ENCODE measurements at places on chromosomes 5 and 9. TPM values are rescaled to one million over a fixed set of nuclear protein-coding genes. Genes with fewer than 3 reads are reported as not detected.

- no peak overlapping the region for H3K4me3 ChIP-seq
- peaks cover 24% of the 10 kb centered on the region for H3K4me1 ChIP-seq
- no peak for DNase-seq
- peaks cover 60% of the 10 kb centered on the region for H3K36me3 ChIP-seq
Observed at GRCh38 chr5:169856571-169856970, 123.7 kb downstream of the INSYN2B start.

SMIM15 gene
- total RNA-seq, result 50.9 TPM

- no peak overlapping the region for H3K27ac ChIP-seq
- no peak for DNase-seq
- H3K4me1 ChIP-seq, result peaks cover 3% of the 10 kb centered on the region
Observed at GRCh38 chr5:123455095-123455494, 31.9 kb upstream of the CEP120 start.

DNA sequence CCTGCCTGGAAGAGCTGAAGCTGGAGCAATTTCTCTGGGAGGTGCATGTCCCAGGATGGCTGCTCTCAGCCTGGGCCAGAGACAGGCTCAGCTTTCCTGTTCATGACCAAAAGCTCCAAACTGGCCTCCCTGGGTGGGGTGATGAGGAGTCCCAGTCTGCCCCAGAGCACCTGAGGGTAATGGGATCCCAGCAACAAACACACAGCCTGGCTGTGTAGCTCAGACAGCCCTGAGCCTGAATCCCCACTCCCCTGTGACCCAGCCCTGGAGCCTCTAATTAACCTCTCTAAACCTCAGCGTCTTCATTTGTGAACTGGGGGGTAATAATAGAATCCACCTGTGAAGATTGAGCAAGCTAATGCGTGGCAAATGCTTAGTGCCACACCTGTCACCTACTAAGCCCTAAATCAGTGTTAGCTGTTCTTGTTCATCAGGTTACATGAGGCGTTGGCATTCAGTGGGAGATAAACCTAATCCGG lies 67.5 kb downstream of the HSPA4 start:
- no peak overlapping the region for H3K27ac ChIP-seq
- no peaks in the 10 kb centered on the region for H3K36me3 ChIP-seq
- H3K4me3 ChIP-seq, result no peak overlapping the region
- no peaks in the 10 kb centered on the region for H3K27me3 ChIP-seq
- DNase-seq, result no peak

- no peak overlapping the region for H3K4me3 ChIP-seq
- no peak overlapping the region for H3K27ac ChIP-seq
- H3K36me3 ChIP-seq, result no peaks in the 10 kb centered on the region
Observed at GRCh38 chr5:14187660-14188059, 44.5 kb downstream of the TRIO start.

- DNase-seq, result no peak
- H3K27me3 ChIP-seq, result no peaks in the 10 kb centered on the region
- H3K36me3 ChIP-seq, result no peaks in the 10 kb centered on the region
Observed at GRCh38 chr5:25190521-25191000, 545.8 kb upstream of the CDH10 start.

- H3K27me3 ChIP-seq, result no peaks in the 10 kb centered on the region
- no peak overlapping the region for H3K4me3 ChIP-seq
Observed at GRCh38 chr5:102794047-102794446, 38.9 kb downstream of the PAM start.

TMEM232 gene
- 1.1 TPM for total RNA-seq

- H3K36me3 ChIP-seq, result no peaks in the 10 kb centered on the region
- no peak for DNase-seq
- H3K4me3 ChIP-seq, result no peak overlapping the region
Observed at GRCh38 chr9:72751541-72751940, 201.3 kb downstream of the ALDH1A1 start.

GRCh38 chr5:175796536-175797499 lies 74.6 kb upstream of the CPLX2 start:
- H3K4me3 ChIP-seq, result no peak overlapping the region
- H3K27ac ChIP-seq, result no peak overlapping the region
- H3K27me3 ChIP-seq, result peaks cover 51% of the 10 kb centered on the region
- DNase-seq, result peak; percentile 82
- H3K36me3 ChIP-seq, result peaks cover 3% of the 10 kb centered on the region

- H3K27ac ChIP-seq, result no peak overlapping the region
- DNase-seq, result no peak
- no peaks in the 10 kb centered on the region for H3K4me1 ChIP-seq
- no peak overlapping the region for H3K4me3 ChIP-seq
- peaks cover 9% of the 10 kb centered on the region for H3K27me3 ChIP-seq
Observed at GRCh38 chr9:124190761-124191160, 67.0 kb upstream of the NEK6 start.

CTSL gene
- 12.1 TPM for total RNA-seq

DNA sequence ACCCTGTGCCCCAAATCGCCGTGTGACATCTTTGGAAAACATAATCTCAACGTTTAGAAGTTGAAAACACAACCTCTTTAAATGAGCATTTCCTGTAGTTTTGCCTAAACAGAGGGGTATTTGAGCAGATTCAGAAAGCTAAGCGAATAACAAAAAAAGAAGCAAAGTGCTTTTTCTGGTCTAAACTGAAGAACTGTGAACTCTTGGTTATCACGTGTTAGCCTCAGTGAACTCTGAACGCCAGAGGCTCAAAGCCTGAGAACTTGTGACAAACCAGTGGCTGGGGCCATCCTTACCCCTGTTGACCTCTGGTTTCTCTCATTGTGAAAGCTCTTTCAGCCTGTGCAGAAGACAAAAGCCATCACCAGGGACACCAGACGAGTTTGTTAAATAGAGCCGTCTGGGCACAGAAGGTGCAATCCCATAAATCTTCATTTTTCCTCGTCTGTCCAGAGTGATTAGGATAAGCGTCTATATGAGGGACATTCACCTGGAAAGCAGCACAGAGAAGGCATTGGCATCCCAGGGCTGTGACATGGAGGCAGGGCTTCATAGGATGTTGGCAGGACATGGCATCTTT lies 61.4 kb upstream of the ICE1 start:
- no peak overlapping the region for H3K27ac ChIP-seq
- DNase-seq, result no peak
- H3K4me3 ChIP-seq, result no peak overlapping the region
- H3K36me3 ChIP-seq, result no peaks in the 10 kb centered on the region
- H3K27me3 ChIP-seq, result no peaks in the 10 kb centered on the region
- H3K4me1 ChIP-seq, result no peaks in the 10 kb centered on the region

- H3K4me1 ChIP-seq, result no peaks in the 10 kb centered on the region
- DNase-seq, result no peak
- H3K27ac ChIP-seq, result no peak overlapping the region
- H3K36me3 ChIP-seq, result no peaks in the 10 kb centered on the region
Observed at GRCh38 chr9:2303056-2303455, 287.9 kb downstream of the SMARCA2 start.

DNA sequence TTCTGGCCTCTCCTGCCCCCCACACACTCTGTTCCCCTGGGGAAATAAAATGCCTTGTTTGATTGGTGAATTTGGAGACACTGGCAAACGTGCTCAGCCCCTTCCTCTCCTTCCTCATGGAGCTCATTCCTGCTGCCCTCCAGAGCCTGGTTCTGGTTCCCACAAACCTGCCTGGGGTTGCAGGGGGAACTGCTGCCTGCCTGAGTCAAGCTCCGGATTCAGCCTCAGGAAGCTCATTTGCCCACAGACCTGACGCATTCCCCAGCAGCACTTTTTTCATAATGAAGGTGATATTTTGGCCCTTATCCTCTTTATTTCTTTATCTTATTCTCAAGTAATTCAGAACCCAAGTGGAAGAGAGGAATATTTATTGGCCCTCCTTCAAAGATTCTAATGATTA lies 140.5 kb downstream of the TTLL11 start:
- H3K4me3 ChIP-seq, result no peak overlapping the region
- no peak for DNase-seq
- H3K4me1 ChIP-seq, result no peaks in the 10 kb centered on the region
- no peaks in the 10 kb centered on the region for H3K36me3 ChIP-seq

- no peaks in the 10 kb centered on the region for H3K36me3 ChIP-seq
- H3K27me3 ChIP-seq, result peaks cover 14% of the 10 kb centered on the region
- DNase-seq, result no peak
- no peak overlapping the region for H3K27ac ChIP-seq
- H3K4me3 ChIP-seq, result no peak overlapping the region
- H3K4me1 ChIP-seq, result peaks cover 3% of the 10 kb centered on the region
Observed at GRCh38 chr5:78537821-78538220, 110.8 kb downstream of the LHFPL2 start.

LCN2 gene
- not detected for total RNA-seq

TPPP gene
- total RNA-seq, result 0.10 TPM

GRCh38 chr9:8649160-8649559 lies 849.6 kb upstream of the DMAC1 start:
- no peak overlapping the region for H3K27ac ChIP-seq
- DNase-seq, result no peak
- no peaks in the 10 kb centered on the region for H3K36me3 ChIP-seq
- no peaks in the 10 kb centered on the region for H3K4me1 ChIP-seq

DNA sequence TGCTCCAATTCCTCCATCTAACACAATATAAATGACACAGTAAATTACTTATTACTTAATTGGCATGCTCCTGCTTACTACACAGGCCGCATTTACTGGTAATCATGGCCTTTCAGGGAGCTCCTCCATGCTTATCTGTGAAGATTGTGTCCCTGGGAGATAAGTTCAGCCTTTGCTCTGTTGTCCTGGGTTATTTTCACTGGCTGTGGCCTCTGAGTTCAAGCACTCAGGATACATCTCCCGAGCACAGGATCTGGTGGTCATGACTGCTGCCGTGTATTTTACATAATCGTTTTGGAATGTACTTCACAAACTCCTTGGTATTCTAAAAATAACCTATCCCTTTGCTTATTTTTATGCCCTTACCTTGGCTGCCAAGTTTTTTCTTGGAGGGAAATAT lies 215.7 kb downstream of the ICE1 start:
- H3K27ac ChIP-seq, result no peak overlapping the region
- no peaks in the 10 kb centered on the region for H3K4me1 ChIP-seq
- H3K27me3 ChIP-seq, result peaks cover 5% of the 10 kb centered on the region
- no peak overlapping the region for H3K4me3 ChIP-seq
- DNase-seq, result no peak
